ENCODE measurements at places on chromosomes 5 and 9. TPM values are rescaled to one million over a fixed set of nuclear protein-coding genes. Genes with fewer than 3 reads are reported as not detected.

DNA sequence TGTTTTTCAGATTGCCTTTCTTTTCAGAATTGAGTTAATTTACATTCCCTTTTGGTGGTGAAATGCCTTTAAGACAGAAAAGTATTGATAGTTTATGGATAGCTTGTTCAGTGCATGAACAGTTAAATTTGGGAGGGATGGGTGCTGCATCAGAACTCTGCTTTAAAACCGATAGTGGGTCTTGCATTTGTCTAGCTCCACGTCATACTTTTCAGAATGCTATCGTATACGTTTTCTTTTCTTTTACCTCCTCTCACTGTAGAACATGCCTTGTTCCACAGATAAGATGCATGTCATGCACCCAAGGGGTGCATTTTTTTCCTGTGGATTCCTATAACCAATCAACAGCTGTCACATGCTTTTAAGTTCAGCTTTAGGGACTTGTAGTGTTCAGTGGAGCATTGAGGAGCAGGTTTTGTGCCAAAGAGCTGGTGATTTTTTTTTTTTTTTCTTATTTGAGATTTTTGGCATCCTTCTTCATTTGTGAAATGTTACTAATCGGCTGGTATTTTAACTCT, 2.3 kb downstream of the SLC44A1 start:
- peak overlapping the region; percentile 92 for H3K27ac ChIP-seq
- H3K4me1 ChIP-seq: peaks cover 24% of the 10 kb centered on the region
- H3K27me3 ChIP-seq: peaks cover 7% of the 10 kb centered on the region
- no peak for DNase-seq

Gene PAPPA
- total RNA-seq: 0.52 TPM

DNA sequence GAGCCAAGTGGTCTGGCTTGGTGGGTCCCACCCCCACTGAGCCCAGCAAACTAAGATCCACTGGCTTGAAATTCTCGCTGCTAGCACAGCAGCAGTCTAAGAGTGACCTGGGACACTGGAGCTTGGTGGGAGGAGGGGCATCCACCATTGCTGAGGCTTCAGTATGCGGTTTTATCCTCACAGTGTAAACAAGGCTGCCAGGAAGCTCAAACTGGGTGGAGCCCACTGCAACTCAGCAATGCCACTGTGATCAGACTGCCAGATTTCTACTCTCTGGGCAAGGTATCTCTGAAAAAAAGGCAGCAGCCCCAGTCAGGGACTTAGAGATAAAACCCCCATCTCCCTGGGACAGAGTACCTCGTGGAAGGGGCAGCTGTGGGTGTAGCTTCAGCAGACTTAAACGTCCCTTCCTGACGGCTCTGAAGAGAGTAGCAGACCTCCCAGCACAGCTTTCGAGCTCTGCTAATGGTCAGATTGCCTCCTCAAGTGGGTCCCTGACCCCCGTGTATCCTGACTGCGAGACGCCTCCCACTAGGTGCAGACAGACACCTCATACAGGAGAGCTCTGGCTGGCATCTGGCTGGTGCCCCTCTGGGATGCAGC, 18.2 kb upstream of the STK32A start:
- H3K27ac ChIP-seq: peak overlapping the region; percentile 39
- peaks cover 2% of the 10 kb centered on the region for H3K4me1 ChIP-seq
- DNase-seq: no peak

DNA sequence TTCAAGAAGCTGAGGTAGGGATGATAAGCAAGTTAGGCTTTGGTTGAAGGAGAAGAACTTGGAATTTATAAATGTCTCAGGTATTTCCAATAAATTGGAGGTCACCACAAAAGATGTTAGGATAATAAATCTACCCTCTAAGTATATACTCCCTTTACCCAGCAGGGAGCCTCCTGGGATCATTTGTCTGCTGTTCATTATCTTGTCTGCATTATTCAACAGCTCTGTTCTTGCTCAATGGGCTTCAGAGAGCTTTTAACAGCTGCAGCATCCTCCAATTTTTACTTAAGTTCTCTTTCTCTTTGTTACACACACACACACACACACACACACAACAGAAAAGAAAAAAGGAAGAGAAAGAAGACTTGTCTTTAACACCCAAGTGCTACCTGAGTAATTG, 51.7 kb upstream of the VPS13A start:
- H3K27me3 ChIP-seq: peaks cover 26% of the 10 kb centered on the region
- no peak for DNase-seq
- no peak overlapping the region for H3K27ac ChIP-seq
- no peaks in the 10 kb centered on the region for H3K4me1 ChIP-seq

DNA sequence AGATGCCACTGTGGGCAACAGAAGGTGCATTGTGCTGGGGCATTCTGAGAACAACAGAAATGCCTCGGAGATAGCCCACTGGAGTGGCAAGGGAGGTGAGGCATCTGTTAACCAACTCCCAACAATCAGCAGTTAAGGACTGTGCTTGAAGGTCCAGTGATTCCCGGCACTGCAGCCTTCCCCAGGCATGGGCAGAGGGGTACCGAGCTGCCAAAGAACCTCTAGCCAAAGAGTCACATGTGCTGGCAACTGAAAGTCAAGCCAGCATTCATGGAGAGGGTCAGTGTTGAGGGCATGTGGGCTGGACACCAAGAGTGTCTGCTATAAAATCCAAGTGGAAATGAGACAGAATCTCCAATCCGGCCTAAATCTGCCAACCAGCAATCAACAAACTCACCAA, 149.6 kb downstream of the ASTN2 start:
- H3K4me1 ChIP-seq: no peaks in the 10 kb centered on the region
- DNase-seq: no peak
- H3K4me3 ChIP-seq: no peak overlapping the region
- no peak overlapping the region for H3K27ac ChIP-seq

- DNase-seq: no peak
- no peak overlapping the region for H3K27ac ChIP-seq
- peaks cover 4% of the 10 kb centered on the region for H3K4me1 ChIP-seq
- H3K36me3 ChIP-seq: no peaks in the 10 kb centered on the region
- H3K27me3 ChIP-seq: peaks cover 32% of the 10 kb centered on the region
Measured at GRCh38 chr5:77140350-77140749, 53.3 kb upstream of the ZBED3 start.

- H3K36me3 ChIP-seq: no peaks in the 10 kb centered on the region
- no peak overlapping the region for H3K27ac ChIP-seq
- H3K4me3 ChIP-seq: no peak overlapping the region
- no peak for DNase-seq
- H3K4me1 ChIP-seq: peaks cover 2% of the 10 kb centered on the region
Measured at GRCh38 chr9:84412654-84413053, 72.1 kb upstream of the SLC28A3 start.

DNA sequence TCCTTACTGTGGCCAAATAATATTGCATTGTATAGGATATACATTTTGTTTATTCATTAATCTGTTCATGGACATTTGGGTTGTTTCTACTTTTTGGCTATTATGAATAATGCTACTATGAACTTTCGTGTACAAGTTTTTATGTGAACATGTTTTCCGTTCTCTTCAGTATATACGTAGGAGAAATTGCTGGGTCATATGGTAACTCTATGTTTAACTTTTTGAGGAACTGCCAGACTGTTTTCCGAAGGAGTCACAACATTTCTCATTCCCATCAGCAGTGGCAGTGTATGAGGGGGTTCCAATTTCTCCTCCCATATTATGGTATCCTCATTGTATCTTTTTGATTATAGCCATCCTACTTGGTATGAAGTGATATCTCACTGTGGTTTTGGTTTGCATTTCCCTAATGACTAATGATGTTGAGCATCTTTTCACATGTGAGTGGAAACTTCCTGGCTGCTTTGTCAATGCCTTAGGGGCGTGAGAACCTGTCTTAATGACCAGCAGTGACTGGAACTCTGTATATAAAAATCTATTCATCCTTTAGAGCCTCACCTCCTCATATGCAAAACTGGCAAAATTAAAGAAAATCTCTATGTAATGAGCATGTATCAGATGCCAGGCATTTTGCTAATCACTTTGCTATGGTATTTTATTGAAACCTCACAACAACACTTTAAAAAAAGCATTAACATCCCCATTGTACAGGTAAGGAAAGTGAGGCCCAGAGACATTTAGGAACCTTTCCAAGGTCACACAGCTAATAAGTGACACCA, 47.8 kb upstream of the TGFBR1 start:
- no peaks in the 10 kb centered on the region for H3K36me3 ChIP-seq
- peaks cover 58% of the 10 kb centered on the region for H3K4me1 ChIP-seq
- DNase-seq: no peak
- H3K27ac ChIP-seq: peak overlapping the region; percentile 89
- H3K4me3 ChIP-seq: peak overlapping the region; percentile 96
- H3K27me3 ChIP-seq: no peaks in the 10 kb centered on the region

DNA sequence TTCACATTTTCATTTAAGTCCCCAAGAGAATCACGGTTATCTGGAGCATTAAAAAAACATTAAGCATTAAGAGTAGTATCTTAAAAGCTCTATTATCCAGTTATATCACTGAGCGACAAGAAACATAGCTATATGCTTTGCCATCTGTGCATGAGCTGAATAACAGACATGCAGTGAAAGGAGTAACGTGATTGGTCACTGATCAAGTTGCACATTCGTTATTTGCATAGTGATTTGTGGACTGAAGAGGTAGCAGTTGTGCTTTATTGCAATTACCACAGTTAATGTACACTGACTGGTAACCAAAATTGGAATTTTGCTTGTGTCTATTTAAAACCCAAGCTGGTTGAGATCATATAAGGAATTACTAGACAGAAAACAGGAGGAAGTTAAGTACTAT, 107.4 kb downstream of the MCTP1 start:
- no peak overlapping the region for H3K27ac ChIP-seq
- H3K4me1 ChIP-seq: no peaks in the 10 kb centered on the region
- H3K27me3 ChIP-seq: peaks cover 8% of the 10 kb centered on the region
- H3K4me3 ChIP-seq: no peak overlapping the region
- no peak for DNase-seq

- H3K27me3 ChIP-seq: peaks cover 4% of the 10 kb centered on the region
- DNase-seq: no peak
- no peaks in the 10 kb centered on the region for H3K36me3 ChIP-seq
- H3K4me3 ChIP-seq: no peak overlapping the region
- no peak overlapping the region for H3K27ac ChIP-seq
Measured at GRCh38 chr5:90264689-90265544, 144.6 kb downstream of the CETN3 start.

DNA sequence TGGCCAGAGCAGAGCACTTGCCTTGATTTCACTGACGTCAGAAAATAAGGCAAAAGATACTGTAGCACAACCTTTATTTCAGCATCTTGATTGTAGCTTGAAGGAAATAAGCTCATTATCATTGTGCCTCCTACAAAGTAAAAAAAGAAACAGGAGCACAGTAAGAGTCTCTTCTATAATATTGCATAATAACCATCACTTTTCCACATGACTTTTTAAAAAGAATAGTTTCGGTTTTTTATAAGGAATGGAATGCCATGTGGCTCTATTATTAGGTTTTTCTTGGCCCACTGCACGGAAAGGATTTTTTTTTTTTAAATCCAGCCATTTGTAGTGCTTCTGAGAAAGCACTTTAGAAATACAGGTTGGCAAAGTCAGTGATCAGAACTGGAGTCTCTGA, 655.3 kb downstream of the LRRC70 start:
- no peak overlapping the region for H3K27ac ChIP-seq
- H3K36me3 ChIP-seq: no peaks in the 10 kb centered on the region
- no peaks in the 10 kb centered on the region for H3K4me1 ChIP-seq
- no peak overlapping the region for H3K4me3 ChIP-seq

GRCh38 chr5:120717381-120717780, 253.3 kb downstream of the PRR16 start:
- H3K27ac ChIP-seq: no peak overlapping the region
- H3K27me3 ChIP-seq: no peaks in the 10 kb centered on the region
- H3K4me3 ChIP-seq: no peak overlapping the region
- no peak for DNase-seq

- no peak overlapping the region for H3K4me3 ChIP-seq
- H3K36me3 ChIP-seq: no peaks in the 10 kb centered on the region
- no peak overlapping the region for H3K27ac ChIP-seq
- no peak for DNase-seq
- no peaks in the 10 kb centered on the region for H3K27me3 ChIP-seq
Measured at GRCh38 chr5:143506836-143507552, 103.5 kb upstream of the NR3C1 start.

GRCh38 chr5:158812408-158812807, 287.3 kb downstream of the EBF1 start:
- H3K27ac ChIP-seq: no peak overlapping the region
- DNase-seq: no peak
- peaks cover 2% of the 10 kb centered on the region for H3K36me3 ChIP-seq
- H3K4me3 ChIP-seq: no peak overlapping the region
- peaks cover 8% of the 10 kb centered on the region for H3K27me3 ChIP-seq

Gene SPARC
- 494 TPM for total RNA-seq

Gene ACOT12
- total RNA-seq: not detected

GRCh38 chr5:10626473-10627013, 62.7 kb downstream of the ANKRD33B start:
- no peak overlapping the region for H3K27ac ChIP-seq
- no peak overlapping the region for H3K4me3 ChIP-seq
- DNase-seq: no peak
- H3K4me1 ChIP-seq: peaks cover 36% of the 10 kb centered on the region
- H3K27me3 ChIP-seq: peaks cover 28% of the 10 kb centered on the region
- peaks cover 10% of the 10 kb centered on the region for H3K36me3 ChIP-seq

- H3K27me3 ChIP-seq: no peaks in the 10 kb centered on the region
- H3K36me3 ChIP-seq: no peaks in the 10 kb centered on the region
- H3K4me1 ChIP-seq: no peaks in the 10 kb centered on the region
- H3K27ac ChIP-seq: no peak overlapping the region
Measured at GRCh38 chr5:118321081-118321480, 667.3 kb downstream of the DTWD2 start.

DNA sequence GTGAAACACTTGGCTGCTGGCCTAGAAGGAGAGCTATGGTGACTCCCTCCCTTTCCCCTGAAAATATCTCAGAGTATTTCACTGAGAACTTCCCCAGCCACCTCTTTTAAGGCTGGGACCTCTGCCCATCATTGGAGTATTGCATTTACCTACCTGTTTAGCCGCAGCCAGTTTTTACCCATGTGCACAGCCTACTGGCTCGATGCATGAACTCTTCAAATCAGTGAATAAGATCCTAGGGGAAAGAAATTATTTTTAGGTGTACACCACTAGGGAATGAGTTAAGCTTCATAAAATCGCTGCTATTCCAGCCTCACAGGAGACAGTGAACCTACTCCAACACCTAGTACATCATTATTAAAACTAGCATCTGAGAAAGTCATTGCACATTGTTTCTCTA, 16.8 kb upstream of the FAM174A start:
- no peaks in the 10 kb centered on the region for H3K4me1 ChIP-seq
- peaks cover 6% of the 10 kb centered on the region for H3K27me3 ChIP-seq
- H3K36me3 ChIP-seq: peaks cover 2% of the 10 kb centered on the region
- no peak overlapping the region for H3K27ac ChIP-seq
- no peak overlapping the region for H3K4me3 ChIP-seq
- no peak for DNase-seq
